ENCODE measurements at places on chromosomes 1 and 21.

DNA sequence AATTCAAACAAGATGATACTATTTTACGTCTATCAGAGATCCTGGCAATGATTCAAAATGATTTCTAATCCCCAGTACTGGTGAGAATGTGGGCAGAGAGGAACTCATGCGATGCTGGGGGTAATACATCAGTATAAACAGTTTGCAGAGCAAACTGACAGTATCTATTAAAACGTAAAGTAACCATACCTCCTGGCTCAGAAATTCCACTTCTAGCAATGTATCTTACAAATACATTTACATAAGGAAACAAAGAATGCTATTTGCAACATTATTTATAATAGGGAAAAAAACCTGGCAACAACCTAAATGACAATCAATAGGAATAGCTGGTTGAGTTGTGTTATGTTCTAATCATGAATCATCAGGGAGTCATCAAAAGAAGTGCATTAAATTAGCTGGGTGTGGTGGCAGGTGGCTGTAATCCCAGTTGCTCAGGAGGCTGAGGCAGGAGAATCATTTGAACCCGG lies 15.9 kb downstream of the RCAN1 start:
- DNase-seq = no peak

DNA sequence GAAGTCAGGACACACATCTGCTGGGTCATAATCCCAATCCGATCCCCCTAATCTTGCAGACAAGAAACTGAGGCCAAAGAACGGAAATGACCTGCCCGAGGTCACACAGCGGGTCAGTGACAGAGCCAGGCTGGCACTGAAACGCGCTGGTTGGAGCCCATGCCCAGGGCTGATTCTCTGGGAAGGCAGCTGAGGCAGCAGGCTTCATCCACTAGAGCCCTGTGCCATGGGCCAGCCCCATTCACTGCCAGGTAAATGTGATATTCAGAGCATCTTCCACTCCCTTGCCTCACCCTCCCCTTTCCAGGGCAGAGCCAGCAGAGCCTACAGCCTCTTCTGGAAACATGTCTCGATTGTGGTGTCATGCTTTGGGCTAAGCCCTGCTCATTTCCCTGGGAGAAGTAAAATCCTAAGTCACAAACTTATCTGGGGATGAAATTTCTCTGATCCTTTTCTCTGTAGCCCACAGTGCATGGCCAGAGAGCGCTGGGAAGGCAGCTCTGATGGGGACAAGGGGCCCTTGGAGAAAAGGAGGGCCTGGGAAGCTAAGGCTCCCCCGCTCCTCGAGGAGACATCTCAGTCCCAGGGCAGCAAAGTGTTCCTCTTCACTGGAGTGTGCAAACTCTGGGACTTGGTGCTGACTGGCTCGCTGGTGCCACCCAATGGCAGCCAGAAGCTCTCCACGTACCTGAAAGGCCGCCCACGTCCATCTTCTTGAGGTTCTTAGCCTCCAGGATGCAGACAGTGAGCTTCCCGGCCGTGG lies 110.4 kb downstream of the SYT2 start:
- DNase-seq = peak; percentile 23

- peak; percentile 2 for DNase-seq
Measured at GRCh38 chr1:199859491-199859933, 168.0 kb upstream of the NR5A2 start.

DNA sequence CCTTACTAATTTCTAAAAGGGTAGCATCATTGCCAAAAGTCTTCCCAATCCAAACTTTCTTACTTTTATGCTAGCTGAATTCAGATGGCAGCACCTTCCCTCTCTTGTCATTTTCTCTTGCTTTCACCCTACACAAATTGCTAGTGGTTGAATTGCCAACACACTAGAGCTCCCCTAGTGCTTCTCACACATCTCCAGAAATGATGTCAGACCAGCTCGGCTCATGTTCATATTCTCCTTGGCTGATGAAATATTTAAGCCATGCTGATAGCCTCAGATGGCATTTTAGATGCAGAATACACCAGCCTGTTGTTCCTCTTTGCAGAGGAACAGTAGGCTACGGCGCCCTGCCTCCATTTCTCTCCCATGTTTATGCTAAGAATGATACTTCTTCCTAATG lies 256.9 kb downstream of the PTBP2 start:
- DNase-seq = no peak

DNA sequence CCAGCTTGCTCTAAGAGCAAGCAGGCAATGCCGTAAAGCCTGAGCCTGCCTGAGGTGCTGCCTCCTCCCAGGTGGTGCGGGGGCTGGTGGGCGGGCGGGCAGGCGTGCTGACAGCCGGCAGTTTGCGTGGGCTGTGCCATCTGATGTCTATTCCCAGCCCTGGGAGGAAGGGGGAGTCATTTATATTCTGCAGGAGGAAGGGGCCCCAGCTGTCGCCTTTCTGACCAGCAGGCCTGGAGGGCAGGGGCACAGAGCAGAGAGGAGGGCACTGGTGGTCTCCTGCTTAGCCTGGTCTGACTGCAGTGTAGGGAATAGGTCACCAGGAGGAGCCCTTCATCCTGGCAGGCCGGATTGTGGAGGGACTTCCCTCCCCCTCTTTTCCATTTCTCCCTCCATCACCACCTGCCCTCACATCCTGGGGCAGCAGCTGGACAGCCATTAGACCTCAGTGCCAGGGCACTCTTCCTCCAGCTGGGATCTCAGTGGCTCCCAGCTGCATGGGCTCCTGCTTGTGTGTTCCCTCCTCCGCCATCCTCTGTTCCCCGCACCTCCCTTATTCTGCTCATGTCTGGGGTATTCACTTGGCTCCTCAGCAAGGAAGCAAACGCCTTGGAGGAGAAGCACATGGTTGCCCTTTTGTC lies 4.4 kb downstream of the CYB561D1 start:
- DNase-seq = no peak

- no peak for DNase-seq
Measured at GRCh38 chr1:228281631-228282328, 73.9 kb downstream of the OBSCN start.

DNA sequence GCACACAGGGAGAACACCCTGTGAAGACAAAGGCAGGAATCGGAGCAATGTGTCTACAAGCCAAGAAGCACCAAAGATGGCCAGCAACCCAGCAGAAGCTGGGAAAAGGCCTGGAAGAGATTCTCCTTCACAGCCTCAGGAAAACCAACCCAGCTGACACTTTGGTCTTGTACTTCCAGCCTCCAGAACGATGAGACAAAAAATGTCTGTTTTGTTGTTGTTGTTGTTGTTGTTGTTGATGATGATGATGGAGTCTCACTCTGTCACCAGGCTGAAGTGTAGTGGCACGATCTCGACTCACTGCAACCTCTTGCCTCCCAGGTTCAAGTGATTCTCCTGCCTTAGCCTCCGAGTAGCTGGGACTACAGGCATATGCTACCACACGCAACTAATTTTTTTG lies 157.3 kb downstream of the ETS2 start:
- no peak for DNase-seq

Data from CD4-positive, alpha-beta T cell treated with Interleukin-4 for 4 hours (primary cell).